ENCODE measurements at places on chromosomes 11 and 22. TPM values are rescaled to one million over a fixed set of nuclear protein-coding genes. Genes with fewer than 3 reads are reported as not detected.

GRCh38 chr22:36443198-36443770 is 38.2 kb downstream of the TXN2 start:
- no peak overlapping the region for H3K4me3 ChIP-seq
- no peak for DNase-seq
- no peaks in the 10 kb centered on the region for H3K36me3 ChIP-seq
- peaks cover 18% of the 10 kb centered on the region for H3K4me1 ChIP-seq
- H3K27me3 ChIP-seq: no peaks in the 10 kb centered on the region
- H3K27ac ChIP-seq: no peak overlapping the region

GRCh38 chr22:36079041-36079440 is 50.4 kb upstream of the RBFOX2 start:
- no peak overlapping the region for H3K4me3 ChIP-seq
- H3K4me1 ChIP-seq: peaks cover 27% of the 10 kb centered on the region
- H3K27me3 ChIP-seq: no peaks in the 10 kb centered on the region
- H3K27ac ChIP-seq: no peak overlapping the region
- no peak for DNase-seq

- peaks cover 17% of the 10 kb centered on the region for H3K36me3 ChIP-seq
- peak; percentile 65 for DNase-seq
- no peaks in the 10 kb centered on the region for H3K27me3 ChIP-seq
Measured at GRCh38 chr11:17313349-17314231, 37.1 kb downstream of the NUCB2 start.

GRCh38 chr11:119207415-119207960 is 1.3 kb downstream of the CBL start:
- no peak for DNase-seq
- no peaks in the 10 kb centered on the region for H3K27me3 ChIP-seq
- H3K27ac ChIP-seq: peak overlapping the region; percentile 28

DNA sequence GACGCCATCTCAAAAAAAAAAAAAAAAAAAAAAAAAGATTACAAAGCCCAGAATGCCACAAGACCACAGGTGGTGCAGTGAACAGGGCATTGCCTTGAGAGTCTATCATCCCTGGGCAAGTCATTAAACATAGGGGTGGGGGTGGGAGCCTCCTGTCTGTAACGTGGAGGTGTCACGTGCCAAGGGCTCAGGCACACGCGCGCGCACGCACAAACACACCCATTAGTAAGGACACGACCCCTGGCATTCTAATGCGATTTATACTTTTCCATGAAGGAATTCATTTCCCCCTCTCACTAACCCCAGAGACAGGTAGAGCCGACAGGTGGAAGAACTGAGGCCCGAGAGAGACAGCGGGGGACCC is 5.8 kb upstream of the GCAT start:
- H3K4me3 ChIP-seq: peak overlapping the region; percentile 75
- peaks cover 11% of the 10 kb centered on the region for H3K4me1 ChIP-seq
- no peaks in the 10 kb centered on the region for H3K27me3 ChIP-seq
- DNase-seq: peak; percentile 28

DNA sequence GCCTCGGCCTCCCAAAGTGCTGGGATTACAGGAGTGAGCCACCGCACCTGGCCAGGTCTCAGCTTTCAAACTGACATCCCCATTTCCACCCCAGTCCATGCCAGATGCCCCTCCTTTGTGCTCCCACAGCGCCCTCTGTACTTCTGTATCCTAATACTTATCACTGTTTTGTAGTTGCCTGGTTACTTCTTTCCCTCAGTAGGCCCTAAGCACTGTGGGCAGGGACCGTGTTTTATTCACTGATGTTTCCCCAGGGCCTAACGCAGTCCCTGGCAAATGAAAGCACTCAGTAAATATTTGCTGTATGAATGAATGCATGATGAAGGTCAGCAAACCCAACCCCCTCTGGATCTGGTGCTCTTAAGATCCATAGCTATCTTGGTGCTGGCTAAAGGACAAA is 2.2 kb upstream of the TRIM3 start:
- no peak overlapping the region for H3K4me3 ChIP-seq
- no peaks in the 10 kb centered on the region for H3K36me3 ChIP-seq
- H3K4me1 ChIP-seq: peaks cover 27% of the 10 kb centered on the region
- H3K27ac ChIP-seq: peak overlapping the region; percentile 88
- DNase-seq: peak; percentile 34

DNA sequence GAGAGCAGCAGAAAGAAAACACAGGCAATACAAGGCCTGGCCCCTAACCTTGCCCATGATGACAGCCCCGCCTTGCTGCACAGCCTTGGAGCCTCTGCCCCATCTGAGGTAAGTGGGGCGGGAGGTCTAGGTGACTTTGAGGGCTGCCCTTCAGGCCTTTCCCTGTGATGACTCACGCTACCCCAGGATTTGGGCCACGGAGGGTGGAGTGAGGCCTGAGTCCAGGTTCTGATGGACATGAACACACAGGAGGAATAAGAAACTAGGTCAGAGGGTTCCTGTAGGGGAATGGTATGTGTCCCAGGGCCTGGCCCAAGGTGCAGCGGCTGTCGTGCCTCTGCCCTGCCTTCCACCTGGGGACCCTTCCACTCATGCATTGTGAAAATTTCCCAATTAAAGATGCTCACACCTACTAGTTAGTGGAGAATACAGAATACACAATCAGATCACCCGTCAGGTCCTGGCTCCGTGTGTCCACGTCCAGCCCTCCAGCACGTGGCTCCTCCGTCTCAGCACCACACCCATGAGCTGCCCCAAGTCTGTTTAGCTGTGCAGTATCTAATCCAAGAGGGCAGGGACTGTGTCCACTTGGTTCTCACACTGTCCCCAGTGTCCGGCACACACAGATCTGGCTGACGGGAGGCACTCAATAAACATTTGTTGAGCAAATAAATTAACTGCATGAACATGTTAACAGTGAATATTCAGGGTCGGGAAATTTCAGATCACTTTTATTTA is 111.0 kb downstream of the CHST1 start:
- no peak for DNase-seq
- H3K4me3 ChIP-seq: no peak overlapping the region
- no peaks in the 10 kb centered on the region for H3K4me1 ChIP-seq
- H3K27ac ChIP-seq: no peak overlapping the region
- no peaks in the 10 kb centered on the region for H3K27me3 ChIP-seq

GRCh38 chr11:82714346-82715174 is 19.1 kb downstream of the FAM181B start:
- H3K36me3 ChIP-seq: no peaks in the 10 kb centered on the region
- H3K4me1 ChIP-seq: no peaks in the 10 kb centered on the region
- no peak for DNase-seq
- H3K4me3 ChIP-seq: no peak overlapping the region
- H3K27me3 ChIP-seq: peaks cover 30% of the 10 kb centered on the region

GRCh38 chr11:59283825-59284772 is 71.4 kb upstream of the MPEG1 start:
- H3K27me3 ChIP-seq: peaks cover 11% of the 10 kb centered on the region
- H3K36me3 ChIP-seq: no peaks in the 10 kb centered on the region
- H3K4me1 ChIP-seq: no peaks in the 10 kb centered on the region
- no peak overlapping the region for H3K4me3 ChIP-seq
- DNase-seq: peak; percentile 68

DNA sequence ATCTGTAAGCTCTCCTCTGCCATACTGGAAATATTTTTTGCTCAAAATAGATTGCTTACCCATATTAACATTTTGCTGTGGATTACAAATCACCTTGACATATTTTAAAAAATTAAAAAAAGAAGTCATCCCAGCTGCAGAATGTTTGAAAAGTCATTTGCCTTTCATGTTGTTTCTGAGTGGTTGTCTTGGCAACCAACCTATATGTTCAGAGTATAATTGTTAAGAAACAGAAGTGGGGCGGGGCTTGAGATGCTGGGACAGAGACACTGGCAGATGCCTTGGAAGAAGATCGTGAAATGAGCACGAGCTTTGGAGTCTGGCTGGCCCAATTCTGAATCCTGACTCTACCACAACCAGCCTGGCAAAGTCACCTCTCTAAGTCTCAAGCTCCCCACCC is 348.2 kb downstream of the LARGE1 start:
- H3K4me1 ChIP-seq: no peaks in the 10 kb centered on the region
- no peak overlapping the region for H3K4me3 ChIP-seq
- no peaks in the 10 kb centered on the region for H3K27me3 ChIP-seq
- peak; percentile 1 for DNase-seq

GRCh38 chr11:112396076-112396475 is 135.4 kb upstream of the PLET1 start:
- no peaks in the 10 kb centered on the region for H3K4me1 ChIP-seq
- H3K27ac ChIP-seq: no peak overlapping the region
- no peaks in the 10 kb centered on the region for H3K27me3 ChIP-seq
- no peak for DNase-seq

DNA sequence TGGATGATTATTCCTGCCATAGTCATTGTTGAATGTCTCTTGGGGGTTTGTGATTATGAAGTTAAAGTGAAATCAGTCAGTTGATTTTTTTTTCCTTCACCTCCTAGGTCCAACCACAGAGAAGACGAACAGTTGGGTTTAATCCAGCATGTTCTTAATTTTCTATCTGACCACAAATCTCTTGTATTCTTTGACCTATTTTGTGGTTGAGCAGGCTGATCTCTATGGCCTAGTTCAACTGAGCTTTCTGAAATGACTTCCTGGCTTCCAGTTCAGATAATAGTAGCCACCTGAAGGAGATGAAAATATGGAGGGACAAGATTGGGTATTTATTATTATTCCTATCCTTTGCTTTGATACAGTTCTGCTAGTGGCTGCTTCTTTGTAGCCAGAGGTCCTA is 5.2 kb upstream of the OR56A5 start:
- H3K27ac ChIP-seq: no peak overlapping the region
- H3K27me3 ChIP-seq: no peaks in the 10 kb centered on the region
- no peaks in the 10 kb centered on the region for H3K36me3 ChIP-seq
- DNase-seq: no peak

PRODH gene
- total RNA-seq: not detected

PKP3 gene
- 4.9 TPM for total RNA-seq

SLC6A5 gene
- total RNA-seq: not detected

OR52E8 gene
- not detected for total RNA-seq

DKK3 gene
- 189 TPM for total RNA-seq

CD6 gene
- not detected for total RNA-seq

WDR74 gene
- total RNA-seq: 50.4 TPM

CASP12 gene
- not detected for total RNA-seq

GLYATL2 gene
- total RNA-seq: 0.65 TPM

SCN3B gene
- total RNA-seq: not detected

SCGB1A1 gene
- not detected for total RNA-seq

Data from GM23248 (cell line).